Activated CD4-positive, alpha-beta T cell treated with anti-CD3 and anti-CD28 coated beads, Interleukin-2, amount 50 U/mL, for 24 hours (primary cell): ENCODE measurements at places on chromosomes 2 and 18.

DNA sequence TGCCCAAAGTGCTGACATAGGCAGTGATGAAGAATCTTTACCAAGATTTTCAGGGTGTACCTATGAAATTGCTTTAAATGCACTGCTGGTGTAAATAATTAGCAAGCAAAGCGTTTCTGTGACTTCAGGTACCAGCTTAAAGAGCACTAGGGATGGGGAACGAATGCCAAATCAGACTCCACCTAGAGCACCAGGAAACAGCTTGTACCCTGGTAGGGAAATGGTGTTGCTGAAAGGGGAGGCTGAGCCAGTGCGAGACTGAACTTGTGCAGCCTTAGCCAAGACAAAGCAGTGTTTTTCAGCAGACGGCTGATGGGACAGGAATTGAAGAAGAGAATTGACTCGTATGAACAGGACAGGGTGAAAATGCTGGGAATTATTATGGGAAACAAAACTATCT is 65.6 kb downstream of the TWSG1 start:
- DNase-seq, result no peak

- no peak for DNase-seq
Measured at GRCh38 chr2:39902103-39902502, 123.0 kb upstream of the THUMPD2 start.

DNA sequence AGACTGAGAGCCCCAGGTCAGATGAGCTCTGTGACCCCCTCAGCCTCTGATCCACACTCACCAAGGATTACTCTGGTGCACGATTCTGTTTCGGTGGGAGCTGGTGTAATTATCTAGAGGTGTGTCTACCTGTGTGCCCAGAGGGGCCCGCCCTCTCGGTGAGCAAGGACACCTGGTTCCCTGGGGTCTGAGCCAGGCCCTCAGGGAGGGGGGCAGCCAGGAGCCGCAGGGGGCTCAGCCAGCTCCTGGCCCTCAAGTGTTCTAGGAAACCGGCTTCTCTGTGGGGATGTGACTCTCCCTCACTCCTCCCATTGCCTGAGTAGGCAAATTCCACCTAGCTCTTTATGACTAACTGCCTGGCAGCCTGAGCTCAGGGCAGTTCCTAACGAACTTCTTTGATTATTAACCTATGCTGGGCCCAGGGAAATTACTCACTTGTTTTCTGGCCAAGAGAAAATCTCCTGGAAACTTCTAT is 17.4 kb downstream of the AGAP1 start:
- DNase-seq, result no peak

DNA sequence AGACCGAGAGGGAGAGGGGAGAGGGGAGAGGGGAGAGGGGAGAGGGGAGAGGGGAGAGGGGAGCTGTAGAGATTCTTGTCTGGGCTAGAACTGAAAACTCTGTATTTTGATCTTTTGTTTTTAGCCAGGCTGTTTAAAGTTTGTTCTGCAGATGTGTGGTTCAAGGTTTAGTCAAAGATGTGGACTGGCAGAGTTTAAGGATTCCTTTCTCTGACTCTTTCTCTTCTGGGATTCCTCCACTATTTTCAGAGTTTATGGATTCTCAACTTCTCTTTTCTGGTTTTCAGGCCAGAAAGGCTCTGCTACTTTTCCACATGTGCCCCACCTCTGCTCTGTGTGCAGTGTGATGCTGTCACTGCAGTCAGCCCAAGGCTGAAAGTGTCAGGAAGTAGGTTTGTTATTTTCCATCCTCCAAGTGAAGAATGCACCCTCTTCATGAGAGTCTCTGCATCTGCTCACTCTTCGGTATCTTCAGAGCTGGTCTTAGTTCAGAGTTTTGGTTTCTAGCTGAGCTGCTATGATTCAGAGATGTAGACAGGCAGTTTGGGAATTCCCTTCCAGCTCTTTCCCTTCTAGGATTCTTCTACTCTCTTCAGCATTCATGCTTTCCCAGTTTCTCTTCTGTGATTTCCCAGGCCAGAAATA is 130.9 kb upstream of the SMAD7 start:
- DNase-seq, result no peak

DNA sequence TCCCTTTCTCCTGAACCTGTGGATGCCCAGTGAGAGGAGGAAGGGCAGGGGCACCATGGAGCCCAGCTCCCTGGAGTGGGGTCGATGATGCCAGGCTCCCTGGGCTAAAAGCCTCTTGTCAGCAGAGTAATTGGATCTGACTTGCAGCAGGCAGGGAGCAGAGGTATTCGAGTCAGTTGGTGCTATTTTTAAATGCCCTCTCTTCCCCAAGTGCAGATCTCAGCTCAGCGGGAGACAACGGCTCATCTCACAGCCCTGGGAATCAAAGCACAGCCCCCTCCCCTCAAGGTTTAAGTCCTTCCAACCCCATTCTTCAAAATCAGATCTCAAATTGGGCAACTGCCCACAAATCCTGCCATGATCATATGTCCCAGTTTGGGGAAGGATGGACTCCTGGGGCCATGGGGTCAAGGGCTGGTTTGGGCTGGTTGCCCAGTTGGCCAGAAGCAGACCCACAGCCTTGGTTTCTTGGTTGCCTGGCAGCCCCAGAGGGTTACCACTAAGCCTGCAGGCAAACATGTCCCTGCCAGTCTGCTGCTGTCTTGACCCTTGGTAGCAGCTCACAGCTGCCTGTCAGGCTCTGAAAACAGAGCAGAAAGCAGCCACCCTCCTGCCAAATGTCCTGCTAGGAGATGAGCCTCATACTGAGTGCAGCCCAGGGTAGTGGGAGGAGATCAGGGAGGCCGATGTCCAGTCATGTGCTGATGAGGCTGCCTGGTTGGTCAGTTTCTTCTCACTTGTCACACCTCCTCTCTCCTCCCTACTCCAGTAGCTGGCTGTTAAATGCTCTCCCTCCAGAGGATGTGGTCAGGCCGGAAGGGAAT is 244.9 kb downstream of the LOXHD1 start:
- DNase-seq, result no peak

DNA sequence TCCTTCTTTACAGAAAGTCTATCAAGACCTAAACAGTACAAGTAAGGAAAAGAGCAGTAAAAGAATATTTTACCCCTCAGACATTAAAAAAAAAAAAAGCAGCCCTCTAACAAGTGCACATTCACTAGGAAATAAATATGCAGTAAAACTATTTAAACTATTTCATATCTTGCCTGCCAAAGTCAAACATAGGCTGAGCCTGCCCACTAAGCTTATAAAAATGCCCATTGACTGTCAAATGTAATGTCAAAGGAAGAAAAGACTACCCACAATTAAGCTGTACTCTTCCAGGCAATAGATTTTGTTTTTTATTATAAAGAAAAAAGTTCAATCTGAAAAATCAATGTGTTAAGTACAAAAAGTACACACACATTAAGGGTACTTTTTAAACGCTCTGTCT is 11.8 kb downstream of the ALS2 start:
- DNase-seq, result no peak

- no peak for DNase-seq
Measured at GRCh38 chr2:181104512-181105115, 124.2 kb downstream of the UBE2E3 start.

DNA sequence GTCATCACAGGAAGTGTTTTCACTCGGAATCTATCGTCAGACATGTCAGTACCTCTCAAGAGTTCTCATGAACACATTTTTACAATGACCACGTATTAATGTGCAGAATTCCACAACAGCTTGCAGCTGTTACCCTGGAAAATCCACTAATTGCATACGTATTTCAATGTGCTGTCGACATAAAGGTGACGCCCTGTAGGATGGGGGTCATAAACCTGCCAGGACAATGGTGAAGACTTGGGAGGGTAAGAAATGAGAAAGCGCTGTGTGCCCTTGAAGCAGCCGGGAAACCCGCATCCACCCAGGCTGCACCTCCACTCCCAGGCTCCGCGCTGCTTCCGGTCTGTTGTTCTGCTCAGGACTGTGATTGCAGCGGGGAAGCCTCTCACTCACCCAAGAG is 14.0 kb downstream of the TMEM18 start:
- DNase-seq, result no peak

DNA sequence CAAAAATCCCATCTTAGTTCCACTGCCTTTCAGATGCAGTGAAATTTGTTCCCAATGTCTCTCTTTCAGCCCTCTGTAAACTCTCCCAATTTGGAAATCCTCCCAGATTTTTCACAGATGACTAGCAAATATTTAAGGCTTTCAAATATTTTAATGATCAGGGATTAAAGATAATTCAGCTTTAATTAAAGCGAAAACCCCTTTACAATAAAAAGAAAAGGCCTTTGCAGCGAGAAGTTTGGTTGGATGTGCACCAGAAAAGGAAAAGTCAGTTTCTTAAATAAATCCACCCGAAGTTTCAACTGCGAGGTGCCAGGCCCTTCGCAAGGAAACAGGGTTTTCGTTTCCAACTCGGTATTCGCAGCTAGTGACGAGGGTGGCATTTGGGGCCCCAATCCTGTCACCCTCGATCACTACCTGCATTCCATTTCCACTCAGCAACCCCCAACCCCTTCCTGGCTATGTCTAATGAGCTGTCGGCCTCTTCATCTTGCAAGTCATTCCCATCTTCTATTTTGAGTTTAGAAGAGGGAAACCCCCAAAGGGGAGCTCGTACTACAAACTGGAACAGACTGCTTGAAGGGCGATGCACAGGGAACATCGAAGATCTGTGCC is 1.5 kb downstream of the RAX start:
- no peak for DNase-seq

GRCh38 chr2:48114256-48114655 is 208.0 kb upstream of the FBXO11 start:
- DNase-seq, result peak; percentile 55

DNA sequence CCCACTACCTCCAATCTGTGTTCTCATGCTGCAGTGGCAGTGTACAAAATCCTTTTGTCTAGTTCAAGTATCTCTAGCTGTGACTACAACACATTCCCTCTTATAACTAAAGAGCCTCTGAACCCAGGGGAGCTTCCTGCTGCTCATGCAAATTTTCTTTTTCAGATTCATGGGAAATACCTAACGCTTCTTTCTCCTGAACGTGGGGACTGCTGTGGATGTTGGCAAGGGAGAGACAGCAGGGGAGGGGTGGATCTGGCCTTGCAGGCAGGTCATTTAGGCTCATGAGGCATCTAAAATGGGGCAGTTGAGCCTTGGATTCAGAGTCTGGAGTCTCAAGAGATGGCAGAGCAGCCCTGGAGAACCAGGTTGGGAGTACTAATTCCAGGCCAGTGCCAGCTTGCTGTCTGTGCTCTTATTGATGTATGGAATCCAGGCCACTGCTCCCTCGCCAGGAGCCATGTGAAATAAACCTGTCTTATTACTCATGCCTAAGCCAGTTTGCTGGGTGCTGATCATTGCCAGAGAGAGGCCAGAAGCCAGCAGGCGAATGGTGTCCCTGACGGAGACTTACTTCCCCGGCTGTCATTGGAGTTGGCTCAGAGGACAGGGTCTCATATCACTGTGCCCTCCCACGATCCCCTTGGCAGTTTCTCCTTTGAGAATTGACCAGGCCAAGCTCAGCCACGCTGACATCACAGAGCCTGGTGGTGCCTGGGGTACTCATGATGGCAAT is 29.2 kb upstream of the TNP1 start:
- no peak for DNase-seq

- DNase-seq, result no peak
Measured at GRCh38 chr18:50079571-50080295, 115.2 kb downstream of the MYO5B start.

- no peak for DNase-seq
Measured at GRCh38 chr2:15554525-15555218, 6.5 kb downstream of the NBAS start.

DNA sequence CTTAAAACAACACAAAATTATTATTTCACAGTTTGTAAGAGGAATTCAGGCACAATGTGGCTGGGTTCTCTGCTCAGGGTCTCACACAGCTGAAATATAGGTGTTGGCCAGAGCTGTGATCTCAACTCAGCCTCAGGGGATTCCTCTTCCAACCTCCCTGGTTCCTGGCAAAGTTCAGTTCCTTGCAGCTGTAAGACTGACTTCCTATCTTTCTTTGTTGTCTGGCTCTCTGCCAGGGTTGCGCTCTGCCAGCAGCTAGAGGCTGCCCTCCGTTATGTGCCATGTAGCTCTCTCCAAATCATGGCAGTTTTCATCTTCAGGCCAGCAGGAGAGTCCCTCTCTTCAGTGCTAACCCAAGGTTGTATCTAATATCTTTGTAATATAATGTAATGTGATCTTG is 272.5 kb upstream of the KCNJ3 start:
- no peak for DNase-seq

DNA sequence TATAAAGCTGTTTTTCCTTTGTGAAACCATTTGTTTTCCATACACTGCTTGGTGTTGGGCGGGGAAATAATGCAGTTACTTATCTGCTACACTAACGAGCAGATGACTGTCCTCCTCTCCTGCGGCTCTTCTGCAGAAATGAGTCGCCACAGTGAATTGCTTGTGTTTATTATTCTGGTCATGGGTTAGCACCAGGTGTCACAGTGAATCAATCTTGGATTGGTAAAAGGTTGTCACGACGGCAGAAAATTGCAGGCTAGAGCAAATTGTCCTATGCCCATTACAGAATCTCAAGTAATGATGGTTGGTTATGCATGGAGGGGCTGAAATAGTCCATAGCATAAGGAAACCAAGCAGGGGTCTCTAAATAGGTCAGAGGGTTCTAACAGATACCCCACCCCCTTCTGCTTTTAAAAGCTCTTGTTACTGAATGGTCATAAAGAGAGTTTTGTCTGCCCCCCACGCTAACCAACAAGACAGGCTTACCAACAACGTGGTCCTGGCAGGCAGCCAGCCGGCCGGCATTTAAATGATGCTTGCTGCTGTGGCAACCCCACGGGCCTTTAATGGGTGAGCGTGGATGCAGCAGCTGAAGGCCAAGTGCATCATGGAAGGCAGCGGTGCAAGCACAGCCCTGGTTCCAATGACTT is 29.5 kb downstream of the RAB31 start:
- no peak for DNase-seq

- no peak for DNase-seq
Measured at GRCh38 chr2:211512806-211513205, 956.4 kb downstream of the CPS1 start.

DNA sequence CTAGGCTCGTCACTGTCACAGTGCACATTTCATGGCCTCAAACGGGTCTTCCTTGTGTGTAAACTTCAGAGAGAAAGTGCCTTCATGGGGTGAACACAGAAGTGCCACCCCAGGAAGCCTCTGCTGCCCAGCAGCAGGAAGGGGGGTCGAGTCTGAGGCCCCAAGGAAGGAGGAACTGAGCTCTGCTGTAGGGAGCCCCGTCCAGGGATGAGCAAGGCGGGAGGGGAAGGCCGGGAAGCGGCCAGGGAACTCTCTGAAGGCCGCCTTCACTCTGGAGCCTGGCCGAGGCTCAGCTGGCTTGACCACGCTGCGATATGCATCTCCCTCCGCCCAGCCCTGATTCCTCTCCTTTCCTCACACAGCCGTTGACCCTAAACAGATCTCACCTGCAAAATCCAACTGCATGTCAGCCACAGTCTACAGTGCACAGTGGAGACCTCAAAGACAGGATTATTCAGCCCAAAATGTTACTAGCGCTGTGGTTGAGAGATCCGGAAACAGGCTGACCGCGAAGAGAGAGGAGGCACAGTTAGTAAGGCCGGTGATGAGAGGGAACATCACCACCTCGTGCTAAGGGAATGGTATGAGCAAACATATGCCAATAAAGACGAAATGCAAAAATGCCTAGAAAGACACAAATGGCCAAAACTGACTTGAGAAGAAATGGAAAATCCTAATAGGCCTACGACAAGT is 34.2 kb upstream of the CTDP1 start:
- no peak for DNase-seq

GRCh38 chr2:144083211-144083610 is 436.7 kb downstream of the ZEB2 start:
- no peak for DNase-seq

- no peak for DNase-seq
Measured at GRCh38 chr2:166485558-166486178, 8.4 kb downstream of the SCN7A start.

- no peak for DNase-seq
Measured at GRCh38 chr2:134137182-134137611, 116.7 kb upstream of the MGAT5 start.

- DNase-seq, result no peak
Measured at GRCh38 chr2:200423541-200423940, 86.3 kb downstream of the KCTD18 start.
